ENCODE measurements at places on chromosomes 7 and 10. TPM values are rescaled to one million over a fixed set of nuclear protein-coding genes. Genes with fewer than 3 reads are reported as not detected.
A peak's percentile ranks its signal among the peaks of the same experiment; 100 is the strongest.

Gene SORBS1
- 0.92 TPM for total RNA-seq

GRCh38 chr10:130109796-130110245 lies 809 bp downstream of the C10orf143 start:
- no peaks in the 10 kb centered on the region for H3K27me3 ChIP-seq
- H3K27ac ChIP-seq: peak overlapping the region; percentile 87
- DNase-seq: peak; percentile 79

DNA sequence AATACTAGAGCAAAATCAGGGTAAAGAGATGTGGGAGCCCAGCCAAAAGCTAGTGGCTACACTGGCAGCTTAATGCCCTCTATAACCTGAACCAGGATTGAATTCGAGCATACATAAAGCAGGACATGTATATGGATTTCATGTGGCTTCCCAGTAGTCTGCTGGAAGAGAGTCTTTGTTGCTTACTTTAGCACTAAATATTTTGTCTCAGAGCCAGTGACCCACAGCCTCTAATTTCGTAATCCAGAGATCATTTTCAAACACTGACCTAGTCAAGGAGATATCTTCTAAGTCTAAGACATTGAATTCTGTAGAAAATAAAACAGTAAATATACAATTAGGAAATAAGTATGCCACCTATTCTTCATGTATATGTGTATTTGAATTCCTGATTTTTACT lies 64.2 kb upstream of the GNAI1 start:
- H3K27ac ChIP-seq: no peak overlapping the region
- no peak overlapping the region for H3K4me3 ChIP-seq
- no peaks in the 10 kb centered on the region for H3K27me3 ChIP-seq

DNA sequence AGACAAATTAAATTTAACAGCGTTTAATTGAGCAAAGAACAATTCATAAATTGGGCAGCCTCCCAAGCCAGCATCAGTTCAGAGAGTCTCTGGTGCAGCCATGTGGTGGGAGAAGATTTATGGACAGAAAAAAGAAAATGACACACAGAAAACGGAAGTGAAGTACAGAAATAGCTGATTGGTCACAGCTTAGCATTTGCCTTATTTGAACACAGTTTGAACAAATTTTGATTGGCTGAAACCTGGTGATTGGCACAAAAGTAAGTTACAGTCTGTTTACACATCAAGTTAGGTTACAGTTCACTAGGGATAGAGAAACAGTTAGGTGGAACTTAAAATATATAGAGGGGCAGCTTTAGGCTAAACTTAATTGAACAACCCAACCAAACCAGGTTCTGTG lies 720.1 kb downstream of the TYW1 start:
- no peak overlapping the region for H3K4me3 ChIP-seq
- no peaks in the 10 kb centered on the region for H3K36me3 ChIP-seq
- no peaks in the 10 kb centered on the region for H3K4me1 ChIP-seq
- no peak for DNase-seq
- no peak overlapping the region for H3K27ac ChIP-seq
- H3K27me3 ChIP-seq: no peaks in the 10 kb centered on the region

- no peaks in the 10 kb centered on the region for H3K36me3 ChIP-seq
- H3K27me3 ChIP-seq: no peaks in the 10 kb centered on the region
- no peaks in the 10 kb centered on the region for H3K4me1 ChIP-seq
- H3K4me3 ChIP-seq: no peak overlapping the region
These were observed 60.0 kb downstream of the POLR1F start for GRCh38 chr7:19648791-19649190.

Gene NFE2L3
- 43.5 TPM for total RNA-seq
